Fibroblast of skin of left biceps (primary cell): ENCODE measurements at places on chromosomes 1 and 21.

DNA sequence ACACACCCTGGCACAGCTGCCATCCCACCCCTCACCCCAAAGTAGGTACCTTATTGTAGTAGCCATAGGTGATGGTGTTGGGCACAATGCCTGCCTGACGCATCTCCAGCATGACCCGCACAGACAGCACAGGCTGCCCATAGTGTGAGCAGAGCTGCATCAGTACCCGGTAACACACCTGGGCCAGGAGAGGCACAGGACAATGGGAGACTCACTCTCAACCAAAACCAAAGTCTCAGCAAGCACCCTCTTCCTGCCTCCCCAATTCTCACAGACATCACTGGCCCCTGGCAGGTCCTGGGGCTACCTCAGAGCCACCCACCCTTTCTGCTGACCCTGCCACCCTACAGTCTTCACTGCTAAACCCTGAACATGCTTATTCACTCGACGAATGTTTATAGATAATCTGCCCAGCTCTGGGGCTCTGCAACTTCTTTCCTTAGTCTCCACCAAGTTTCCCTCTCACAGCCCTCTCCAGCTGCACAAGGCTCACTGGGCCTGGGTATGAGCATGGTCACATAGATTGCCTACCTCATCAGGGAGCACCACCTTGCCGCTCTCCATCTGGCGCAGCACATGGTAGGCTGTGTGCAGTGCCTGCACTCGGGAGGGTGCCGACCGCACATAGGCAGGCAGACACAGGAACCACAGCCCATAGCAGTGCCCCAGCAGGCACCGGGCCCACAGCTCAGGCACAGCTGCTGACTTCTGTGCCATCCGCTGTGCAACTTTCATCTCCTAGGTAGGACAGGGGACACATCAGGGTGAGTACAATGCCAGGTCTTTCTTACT is 10.3 kb downstream of the DENND4B start:
- no peak for DNase-seq

DNA sequence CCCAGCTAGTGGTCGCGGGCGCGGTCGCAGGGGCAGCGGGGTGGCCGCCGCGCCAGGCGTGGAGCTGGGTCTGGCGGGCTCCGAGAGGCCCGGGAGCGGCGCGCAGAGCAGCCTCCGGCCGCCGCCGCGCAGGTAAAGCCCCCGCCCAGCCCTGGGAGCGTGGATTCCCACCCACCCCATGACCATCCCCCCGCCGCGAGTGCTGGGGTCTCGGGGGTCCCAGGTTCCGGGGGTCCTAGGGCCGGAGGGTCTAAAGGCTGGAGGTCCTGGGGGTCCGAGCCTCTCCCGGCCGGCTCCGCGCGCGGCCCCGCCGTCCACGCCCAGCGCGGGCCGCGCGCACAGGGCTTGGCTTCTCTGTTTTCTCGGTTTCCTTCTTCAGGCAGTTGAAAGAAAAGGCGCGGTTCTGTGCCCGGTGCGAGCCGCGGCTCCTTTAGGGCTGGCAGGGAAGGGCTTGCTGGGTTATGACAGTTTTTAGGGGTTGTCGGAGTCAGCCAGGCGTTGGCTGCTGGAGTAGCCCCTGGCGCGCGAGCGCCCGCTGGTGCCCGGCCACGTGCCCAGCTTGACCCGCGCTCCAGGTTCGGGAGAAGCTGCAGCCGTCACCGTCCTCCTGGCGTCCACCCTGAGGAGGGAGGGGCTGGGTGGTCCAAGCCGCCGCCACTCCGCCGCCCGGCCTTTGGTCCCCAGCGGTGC is 359 bp downstream of the LRRC3 start:
- DNase-seq, result no peak

DNA sequence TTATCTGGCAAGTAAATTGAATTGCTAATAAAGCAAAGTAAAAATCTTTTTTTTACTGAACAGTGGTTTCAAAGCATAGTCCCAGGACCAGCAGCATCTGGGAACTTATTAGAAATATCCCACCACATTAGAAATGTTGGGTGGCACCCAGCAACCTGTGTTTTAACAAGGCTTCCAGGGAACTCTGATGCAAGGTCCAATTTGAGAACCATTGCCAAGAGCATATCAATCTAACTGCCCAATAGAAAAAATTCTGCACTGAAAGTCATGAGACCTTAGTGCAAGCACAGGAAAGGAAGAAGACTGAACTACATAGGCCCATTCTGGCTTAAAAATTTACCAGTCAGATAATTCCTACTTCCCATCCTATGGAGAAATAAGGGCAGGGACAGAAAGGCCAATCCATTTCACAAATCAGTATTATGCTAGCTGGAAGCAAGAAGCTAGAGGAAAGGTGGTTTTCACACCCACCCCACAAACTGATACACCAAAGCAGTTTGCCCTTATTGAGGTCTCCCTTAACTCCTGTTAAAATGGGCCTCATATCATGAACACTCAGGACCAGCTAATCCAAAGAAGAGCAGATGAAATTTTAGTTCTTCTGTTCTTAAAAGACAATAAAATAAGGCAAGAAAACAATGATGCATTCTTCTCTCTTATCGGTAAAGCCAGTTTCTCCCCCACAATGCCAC is 17.5 kb upstream of the C1orf105 start:
- no peak for DNase-seq

GRCh38 chr1:92705446-92705845 is 79.5 kb downstream of the EVI5 start:
- no peak for DNase-seq

- DNase-seq, result no peak
These were observed 42.6 kb downstream of the SLC44A3 start for GRCh38 chr1:94862718-94863117.

DNA sequence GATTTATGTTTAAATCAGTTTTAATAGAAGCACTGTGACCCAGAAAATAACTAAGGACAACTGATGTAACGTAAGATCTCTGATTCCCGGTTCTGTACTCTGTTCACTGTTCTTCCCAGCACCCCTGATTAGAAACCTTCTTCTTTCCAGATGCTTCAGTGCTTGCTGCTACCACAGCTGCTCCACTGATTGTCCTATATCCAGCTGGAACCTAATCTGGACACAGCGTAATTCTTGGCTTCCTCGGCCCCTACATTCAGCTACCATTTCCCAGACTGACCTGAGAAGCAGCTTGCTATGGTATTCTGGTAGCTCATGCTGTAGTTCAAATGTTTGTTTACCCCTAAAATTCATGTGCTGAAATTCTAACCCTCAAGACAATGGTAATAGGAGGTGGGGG is 302.7 kb downstream of the GRIK1 start:
- DNase-seq, result no peak

DNA sequence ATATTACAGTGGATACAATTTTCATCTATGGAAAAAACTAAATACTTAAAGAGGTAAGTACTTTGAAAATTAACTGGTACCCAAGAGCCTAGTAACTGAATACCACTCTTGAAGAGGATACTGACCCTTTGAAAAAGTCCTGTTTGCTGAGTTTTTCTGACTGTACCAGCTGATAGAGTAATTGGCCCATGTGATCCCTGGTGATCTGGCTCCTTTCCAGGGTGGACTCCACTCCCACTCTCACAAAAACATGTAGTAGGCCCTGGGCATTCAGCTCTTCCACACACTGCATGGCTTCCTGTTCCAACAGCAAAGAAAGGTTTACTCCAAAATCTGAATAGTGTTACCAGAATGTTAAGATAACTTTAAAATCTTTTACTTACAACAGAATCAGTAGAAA is 53.6 kb upstream of the HP1BP3 start:
- DNase-seq, result no peak

DNA sequence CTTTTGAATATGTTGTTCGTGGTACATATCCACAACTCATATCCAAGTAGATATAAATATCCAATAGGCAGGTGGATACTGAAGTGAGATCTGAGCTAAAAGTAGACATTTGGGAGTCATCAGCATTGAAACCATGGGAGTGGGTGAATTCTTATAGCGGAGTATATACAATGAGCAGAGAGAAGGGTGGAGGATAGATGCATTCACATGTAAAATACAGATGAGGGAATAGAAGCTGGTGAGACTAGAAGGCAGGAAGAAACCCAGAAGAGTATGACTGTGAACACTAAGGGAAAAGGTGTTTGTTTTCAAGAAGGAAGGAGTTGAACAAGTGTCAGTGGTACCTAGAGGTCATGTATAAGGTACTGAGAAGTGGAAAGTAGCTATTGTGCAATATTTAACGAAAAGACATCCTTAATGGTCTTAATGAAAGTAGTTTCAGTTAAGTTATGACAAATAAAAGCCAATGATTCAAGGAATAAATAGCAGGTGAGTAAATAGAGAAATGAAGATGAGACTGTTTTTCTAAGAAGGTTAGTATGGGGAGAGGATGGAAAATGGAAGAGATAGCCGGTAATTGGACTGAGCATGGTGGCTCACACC is 181.6 kb upstream of the CACYBP start:
- no peak for DNase-seq

GRCh38 chr1:167880580-167881021 is 33.3 kb downstream of the ADCY10 start:
- DNase-seq, result no peak

GRCh38 chr1:117615474-117615873 is 9.6 kb downstream of the TENT5C start:
- DNase-seq, result no peak

GRCh38 chr1:12546771-12547585 is 71.0 kb downstream of the DHRS3 start:
- no peak for DNase-seq
